Epithelial cell of proximal tubule (primary cell): ENCODE measurements at places on chromosomes 12 and 14. TPM values are rescaled to one million over a fixed set of nuclear protein-coding genes. Genes with fewer than 3 reads are reported as not detected.

Gene DDIT3
- total RNA-seq = 13.5 and 20.2 TPM in 2 replicates

Gene DEPDC4
- total RNA-seq = 1.0 and 3.4 TPM in 2 replicates

Gene IRAK3
- 0.81 and 1.9 TPM in 2 replicates for total RNA-seq

Gene TMPO
- 171 and 232 TPM in 2 replicates for total RNA-seq

Gene MYO1H
- not detected in 2 replicates for total RNA-seq

Gene SLC4A8
- 0.86 and 1.1 TPM in 2 replicates for total RNA-seq

Gene ACACB
- 1.3 and 26.5 TPM in 2 replicates for total RNA-seq

Gene TMX1
- 31.4 and 60.7 TPM in 2 replicates for total RNA-seq

Gene SOCS2
- 16.1 and 18.2 TPM in 2 replicates for total RNA-seq

Gene PMCH
- total RNA-seq = not detected in 2 replicates

Gene GPR162
- 1.0 and 1.2 TPM in 2 replicates for total RNA-seq

Gene SIX6
- not detected in 2 replicates for total RNA-seq

Gene PGF
- 6.1 and 7.0 TPM in 2 replicates for total RNA-seq

Gene ACSS3
- total RNA-seq = 2.5 and 3.4 TPM in 2 replicates

Gene TSPAN19
- total RNA-seq = not detected in 2 replicates

Gene ACRBP
- total RNA-seq = 0.58 TPM in 1 of 2 replicates, not detected in the other

Gene P2RX7
- not detected in 2 replicates for total RNA-seq

Gene POTEG
- not detected in 2 replicates for total RNA-seq

Gene MMP14
- total RNA-seq = 224 and 227 TPM in 2 replicates

Gene SLC8A3
- 0.12 TPM in 1 of 2 replicates, not detected in the other for total RNA-seq

Gene PZP
- not detected in 2 replicates for total RNA-seq

Gene VWF
- total RNA-seq = 0.06 and 0.07 TPM in 2 replicates

Gene ADAM20
- not detected in 2 replicates for total RNA-seq

Gene EXOC3L4
- 0.17 TPM in 1 of 2 replicates, not detected in the other for total RNA-seq

Gene KRT2
- not detected in 2 replicates for total RNA-seq

Gene YAF2
- total RNA-seq = 6.7 and 9.3 TPM in 2 replicates

Gene OR11H12
- total RNA-seq = not detected in 2 replicates

Gene MAP3K9
- 13.7 and 16.7 TPM in 2 replicates for total RNA-seq

Gene RNASE11
- total RNA-seq = not detected in 2 replicates

Gene SOCS4
- total RNA-seq = 11.9 and 13.0 TPM in 2 replicates

Gene IFT43
- 28.3 and 28.6 TPM in 2 replicates for total RNA-seq

Gene MANSC4
- not detected in 2 replicates for total RNA-seq

Gene CFAP54
- 0.40 and 0.43 TPM in 2 replicates for total RNA-seq

Gene CLEC1A
- total RNA-seq = not detected in 2 replicates

Gene KRT79
- 0.07 TPM in 1 of 2 replicates, not detected in the other for total RNA-seq

Gene FOXA1
- total RNA-seq = 8.2 and 9.1 TPM in 2 replicates

Gene TMEM52B
- total RNA-seq = 0.43 TPM in 1 of 2 replicates, not detected in the other

Gene NTN4
- 110 and 120 TPM in 2 replicates for total RNA-seq

Gene TSPAN9
- total RNA-seq = 20.5 and 21.6 TPM in 2 replicates
